ENCODE measurements at places on chromosomes 1 and 21.

- DNase-seq: no peak
These were observed 36.1 kb upstream of the PLPPR4 start for GRCh38 chr1:99228153-99228552.

- DNase-seq: no peak
These were observed 103.2 kb downstream of the BEND5 start for GRCh38 chr1:48673332-48674105.

DNA sequence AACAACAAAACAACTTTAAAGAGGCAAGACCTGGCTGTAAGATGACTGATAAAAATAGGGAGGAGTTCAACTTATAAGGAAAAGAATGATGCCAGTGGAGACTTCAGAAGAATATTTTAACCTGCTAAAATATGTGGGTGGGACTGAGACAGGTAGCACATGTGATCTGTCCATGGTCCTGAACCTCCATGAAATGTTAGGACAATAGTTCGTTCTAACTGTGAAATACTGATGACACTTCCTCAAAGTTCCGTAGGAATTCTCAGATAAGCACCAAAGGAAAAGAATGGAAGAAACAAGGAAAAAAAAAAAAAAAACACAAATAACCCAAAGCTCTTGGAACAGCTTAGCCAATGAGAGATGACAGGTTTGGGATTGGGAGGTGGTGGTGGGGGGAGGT is 44.7 kb downstream of the CDC42BPA start:
- DNase-seq: no peak

GRCh38 chr1:207423560-207424292 is 30.4 kb upstream of the CR2 start:
- DNase-seq: no peak

DNA sequence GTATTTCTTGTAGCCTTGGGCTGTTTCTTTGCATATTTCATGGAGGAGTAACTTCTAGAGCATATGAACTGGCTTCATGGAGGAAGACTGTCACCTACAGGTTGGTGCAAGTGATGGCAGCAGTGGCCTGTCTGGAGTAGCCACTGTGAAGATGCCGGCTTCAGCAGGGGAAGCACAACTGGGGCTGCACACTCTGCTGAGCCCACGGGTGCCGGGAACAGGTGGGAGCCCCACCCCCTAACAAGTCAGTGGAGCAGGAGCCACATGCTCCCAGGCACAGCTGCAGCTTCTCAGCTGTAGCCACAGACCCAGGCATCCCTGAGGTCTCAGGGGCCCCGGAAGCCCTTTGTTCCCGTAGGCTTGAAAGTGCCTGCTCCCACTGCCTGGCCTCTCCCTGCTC is 43.2 kb upstream of the C1orf185 start:
- no peak for DNase-seq

DNA sequence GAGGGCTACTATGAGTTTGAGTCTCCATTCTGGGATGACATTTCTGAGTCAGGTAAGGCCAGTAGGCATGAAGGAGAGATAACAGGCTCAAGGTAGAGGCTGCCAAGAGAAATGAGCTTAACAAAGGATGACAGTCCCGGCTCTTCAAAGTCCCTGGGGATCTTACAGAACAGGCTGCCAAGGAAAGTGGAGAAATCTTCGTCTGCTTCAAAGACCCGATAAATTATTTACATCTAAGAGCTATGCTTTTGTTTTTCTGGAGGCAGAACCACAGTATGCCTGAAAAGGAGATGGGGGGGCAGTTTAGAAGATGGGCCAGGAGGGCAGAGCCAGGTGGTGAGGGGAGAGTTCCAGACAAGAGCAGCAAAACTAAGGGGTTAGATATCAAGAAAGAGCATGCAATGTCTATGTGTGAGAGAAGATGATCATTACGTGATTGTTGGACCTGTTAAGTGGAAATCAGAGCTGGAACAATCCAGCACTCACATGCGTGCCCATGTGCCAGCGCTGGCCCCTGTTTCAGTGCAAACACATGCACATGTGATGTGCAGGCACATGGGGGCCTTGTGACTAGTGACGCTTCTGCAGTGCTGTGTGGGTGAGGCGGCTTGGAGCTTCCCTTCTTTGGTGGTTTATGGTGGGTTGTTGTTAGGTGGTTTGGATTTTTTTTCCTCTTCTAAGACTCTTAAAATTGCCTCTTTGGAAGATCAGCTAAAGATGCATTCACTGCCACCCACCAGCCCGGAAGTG is 25.7 kb downstream of the CAMK1G start:
- DNase-seq: no peak

DNA sequence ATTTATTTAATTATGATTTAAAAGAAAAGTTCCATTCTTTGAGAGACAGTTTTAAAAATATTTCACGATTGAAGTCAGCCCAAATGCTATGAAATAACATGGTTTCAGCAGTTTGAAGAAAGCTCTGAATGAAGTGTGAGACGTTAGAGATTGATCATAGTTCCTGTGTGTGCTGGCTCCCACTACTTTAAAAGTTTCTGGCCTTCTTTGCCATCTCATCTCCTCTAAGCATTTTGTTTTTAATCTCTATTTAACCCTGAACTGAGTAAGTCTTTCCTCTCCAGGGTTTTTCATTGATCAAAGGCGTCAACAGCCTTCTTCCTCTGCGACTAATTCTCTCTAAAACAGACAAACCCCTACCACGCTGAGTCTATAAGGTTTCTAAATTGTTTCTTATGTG is 225.3 kb upstream of the B3GALT2 start:
- DNase-seq: no peak

DNA sequence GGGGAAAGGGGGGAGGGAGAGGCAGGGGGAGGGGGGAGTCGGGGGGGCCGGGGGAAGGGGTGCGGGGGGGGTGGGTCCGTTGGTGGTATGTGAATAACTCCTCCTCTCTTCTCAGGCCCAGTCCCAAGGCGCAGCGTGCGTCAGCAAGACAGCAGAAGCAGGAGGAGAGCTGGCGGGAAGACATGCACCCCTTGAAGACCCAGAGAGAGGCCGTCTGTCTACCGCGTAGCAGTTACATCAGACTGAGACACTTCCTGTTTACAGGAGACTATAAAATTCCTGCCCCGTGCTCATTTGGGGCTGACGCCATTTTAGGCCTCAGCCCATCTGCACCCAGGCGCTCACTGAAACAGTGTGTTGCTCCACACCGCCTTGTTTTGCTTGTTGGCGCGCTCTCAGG is 55.3 kb downstream of the SETD4 start:
- no peak for DNase-seq

DNA sequence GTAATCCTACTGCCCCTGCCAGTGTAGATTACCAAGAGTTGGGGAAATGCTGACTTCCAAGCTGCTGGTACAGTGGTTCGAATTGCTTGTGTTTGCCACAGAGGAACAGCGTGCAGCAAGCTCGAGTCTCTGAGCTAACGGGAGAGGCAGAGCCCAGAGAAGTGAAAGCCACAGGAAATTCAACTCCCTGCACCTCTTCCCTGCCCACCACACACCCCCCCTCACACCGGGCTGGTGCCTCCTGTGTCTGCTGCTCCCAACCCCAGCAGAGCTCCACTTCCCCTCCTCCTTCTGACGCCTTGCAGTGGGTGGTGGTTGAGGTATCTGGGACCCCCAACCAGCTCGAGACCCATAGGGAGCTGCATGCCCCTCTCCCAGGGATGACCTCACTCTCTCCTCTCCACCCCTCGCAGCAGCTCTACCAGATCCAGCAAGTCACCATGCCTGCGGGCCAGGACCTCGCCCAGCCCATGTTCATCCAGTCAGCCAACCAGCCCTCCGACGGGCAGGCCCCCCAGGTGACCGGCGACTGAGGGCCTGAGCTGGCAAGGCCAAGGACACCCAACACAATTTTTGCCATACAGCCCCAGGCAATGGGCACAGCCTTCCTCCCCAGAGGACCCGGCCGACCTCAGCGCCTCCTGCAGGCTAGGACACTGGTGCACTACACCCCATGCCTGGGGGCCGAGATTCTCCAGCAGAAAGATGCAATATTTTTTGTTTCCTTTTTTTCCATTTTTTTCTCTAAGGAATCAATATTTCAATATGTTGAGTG is 13.1 kb upstream of the KCNQ4 start:
- DNase-seq: no peak

DNA sequence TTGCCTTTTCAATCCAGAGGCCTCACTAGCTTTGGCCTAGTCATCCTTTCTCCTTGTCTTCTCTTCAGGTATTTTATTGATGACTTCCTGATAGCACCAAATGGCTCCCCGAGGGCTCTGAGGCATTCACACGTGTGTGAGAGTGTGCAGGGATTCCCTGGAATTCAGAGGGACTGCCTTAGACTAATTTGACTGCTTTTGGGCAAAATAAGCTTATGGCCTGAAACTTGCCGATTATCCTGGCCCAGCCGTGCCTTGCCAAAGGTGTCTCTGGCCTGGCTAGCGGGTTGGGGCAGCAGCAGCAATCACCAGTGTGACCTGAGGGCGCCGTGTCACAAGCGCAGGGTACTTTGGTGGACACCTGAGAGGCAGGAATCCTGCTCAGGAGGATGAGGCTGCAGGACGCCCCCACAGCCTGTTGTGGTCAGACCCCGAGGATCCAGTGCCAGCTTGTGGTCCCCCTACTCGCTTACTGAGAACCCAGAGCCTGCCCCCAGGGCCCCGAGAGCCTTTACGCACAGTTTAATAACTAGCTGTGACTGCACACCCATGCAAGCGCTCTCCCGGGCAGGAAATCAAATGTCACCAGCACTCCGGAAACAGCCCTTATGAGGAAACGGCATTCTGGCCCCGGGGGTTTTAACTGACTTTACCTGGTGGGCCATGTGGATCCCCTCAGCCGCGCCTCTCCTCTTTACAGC is 62.8 kb upstream of the PDE9A start:
- no peak for DNase-seq

DNA sequence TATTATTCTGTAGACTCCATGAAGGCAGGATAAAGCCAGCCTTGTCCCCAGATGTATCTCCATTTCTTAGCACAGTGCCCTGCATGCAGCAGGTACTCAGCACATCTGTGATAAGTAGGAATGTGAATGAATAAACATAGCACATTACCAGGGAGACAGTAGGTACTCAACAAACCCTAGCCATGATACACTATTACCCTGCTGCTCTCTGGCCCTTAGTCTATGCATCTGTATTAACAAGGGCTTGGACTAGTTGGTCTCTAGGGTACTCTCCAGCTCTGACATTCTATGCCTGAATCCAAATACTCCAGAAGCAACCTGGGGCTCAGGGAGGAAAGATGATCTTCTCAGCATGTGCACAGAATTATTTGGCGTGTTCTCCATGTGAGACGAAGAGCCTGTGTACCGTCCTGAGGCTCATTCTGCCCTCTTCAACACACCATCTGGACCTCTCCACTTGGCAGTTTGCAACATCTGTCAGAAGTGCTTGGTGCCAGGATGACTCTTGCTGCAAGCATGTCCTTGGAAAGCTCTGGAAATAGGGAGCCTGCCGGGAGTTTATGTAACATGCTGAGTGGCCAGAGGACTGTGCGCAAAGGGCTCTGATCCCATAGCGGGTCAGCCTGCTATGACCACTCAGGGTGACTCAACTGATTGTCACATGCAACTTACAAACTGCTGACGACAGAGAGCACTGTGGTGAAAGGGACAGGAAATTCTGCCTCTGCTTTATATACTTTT is 228.2 kb upstream of the USP24 start:
- no peak for DNase-seq

GRCh38 chr1:104797982-104798381 is 1048.3 kb downstream of the AMY1C start:
- DNase-seq: no peak

GRCh38 chr1:30088594-30088993 is 634.8 kb downstream of the MATN1 start:
- no peak for DNase-seq

DNA sequence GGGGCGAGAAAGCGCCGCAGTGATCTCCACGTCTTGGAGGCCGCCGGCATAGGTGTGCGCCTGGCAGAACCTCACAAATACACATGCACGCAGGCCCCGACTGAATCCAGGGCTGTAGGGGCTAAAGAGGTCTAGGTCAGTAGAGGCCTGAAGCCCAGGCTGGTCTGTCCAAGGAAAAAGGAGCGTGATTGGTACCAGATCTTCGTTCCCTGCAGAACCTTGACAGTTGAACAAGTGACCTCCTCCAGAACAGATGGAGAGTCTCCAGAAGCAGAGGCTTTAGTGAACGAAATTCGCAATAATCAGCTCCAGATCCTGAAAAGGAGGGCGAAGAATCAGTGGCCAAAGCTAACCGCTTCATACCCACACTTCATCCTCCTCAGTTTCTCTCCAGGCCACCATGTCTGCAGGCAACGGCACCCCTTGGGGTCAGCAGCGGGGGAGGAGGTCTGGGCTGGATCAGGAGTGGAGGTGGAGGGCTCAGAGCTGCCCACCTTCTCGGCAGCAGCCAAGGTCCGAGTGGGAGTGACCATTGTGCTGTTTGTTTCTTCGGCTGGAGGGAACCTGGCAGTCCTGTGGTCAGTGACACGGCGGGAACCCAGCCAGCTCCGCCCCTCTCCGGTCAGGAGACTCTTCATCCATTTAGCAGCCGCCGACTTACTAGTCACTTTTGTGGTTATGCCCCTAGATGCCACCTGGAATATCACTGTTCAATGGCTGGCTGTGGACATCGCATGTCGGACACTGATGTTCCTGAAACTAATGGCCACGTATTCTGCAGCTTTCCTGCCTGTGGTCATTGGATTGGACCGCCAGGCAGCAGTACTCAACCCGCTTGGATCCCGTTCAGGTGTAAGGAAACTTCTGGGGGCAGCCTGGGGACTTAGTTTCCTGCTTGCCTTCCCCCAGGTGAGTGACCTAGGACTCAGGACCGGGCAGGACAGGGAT is 749 bp upstream of the PEX11B start:
- no peak for DNase-seq

DNA sequence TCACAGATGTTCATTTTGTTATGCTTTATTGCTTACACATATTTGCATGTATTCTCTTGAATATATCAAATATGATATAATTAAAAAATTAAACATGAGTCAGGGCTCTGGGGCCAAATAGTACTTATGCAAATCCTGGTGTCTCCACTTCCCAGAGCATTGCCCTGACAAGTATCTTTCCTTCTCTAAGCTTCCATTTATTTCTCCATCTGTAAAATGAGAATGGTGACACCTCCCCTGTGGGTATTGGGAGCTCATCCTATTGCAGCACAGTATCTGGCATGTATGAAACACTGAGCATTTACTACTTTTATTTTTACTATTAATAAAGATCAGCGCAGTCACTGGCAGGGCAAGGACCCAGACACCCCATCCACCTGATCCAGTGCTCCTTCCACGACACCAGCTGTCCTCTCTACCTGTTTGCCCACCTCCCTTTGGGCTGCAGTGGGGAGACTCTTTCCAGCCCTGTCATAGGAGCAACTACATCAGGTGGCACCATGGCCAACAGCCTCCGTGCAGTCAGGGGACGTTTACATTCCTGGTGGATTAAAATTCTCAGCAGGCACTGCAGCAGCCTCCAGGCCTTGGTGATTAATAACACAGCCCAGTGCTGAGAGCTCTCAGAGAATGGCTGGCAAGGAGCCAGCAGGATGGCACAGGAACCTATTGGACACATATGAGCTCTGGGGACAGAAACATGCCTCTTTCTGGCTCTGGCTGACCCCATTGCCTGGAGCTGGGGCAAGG is 113.0 kb downstream of the DMRTB1 start:
- no peak for DNase-seq

DNA sequence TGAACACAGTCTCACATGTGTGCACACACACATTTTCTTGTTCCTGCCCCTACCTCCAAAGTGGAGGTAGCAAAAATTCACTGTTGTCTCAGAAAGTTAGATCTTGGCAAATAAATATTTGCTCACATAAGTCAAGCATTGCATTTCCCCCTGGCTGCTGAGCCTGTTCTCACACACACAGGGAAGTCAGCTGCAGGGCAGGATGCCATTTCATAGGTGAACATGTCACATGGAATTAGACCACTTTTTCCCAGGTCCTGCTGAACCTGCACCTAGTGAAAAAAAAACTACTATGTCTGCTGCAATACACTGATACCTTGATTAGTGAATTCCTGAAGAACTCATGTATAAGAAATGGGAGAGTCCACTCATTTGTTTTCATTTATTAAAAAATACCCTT is 5.3 kb upstream of the CD55 start:
- DNase-seq: no peak

All from stimulated activated CD8-positive, alpha-beta memory T cell treated with anti-CD3 and anti-CD28 coated beads, Interleukin-15, amount 100 ng/mL, for 24 hours (primary cell).